Hematopoietic multipotent progenitor cell treated with erythropoietin and hydrocortisone succinate and interleukin-3 and kit ligand, for 8 days (in vitro differentiated cells): ENCODE measurements at places on chromosomes 6 and 20.

DNA sequence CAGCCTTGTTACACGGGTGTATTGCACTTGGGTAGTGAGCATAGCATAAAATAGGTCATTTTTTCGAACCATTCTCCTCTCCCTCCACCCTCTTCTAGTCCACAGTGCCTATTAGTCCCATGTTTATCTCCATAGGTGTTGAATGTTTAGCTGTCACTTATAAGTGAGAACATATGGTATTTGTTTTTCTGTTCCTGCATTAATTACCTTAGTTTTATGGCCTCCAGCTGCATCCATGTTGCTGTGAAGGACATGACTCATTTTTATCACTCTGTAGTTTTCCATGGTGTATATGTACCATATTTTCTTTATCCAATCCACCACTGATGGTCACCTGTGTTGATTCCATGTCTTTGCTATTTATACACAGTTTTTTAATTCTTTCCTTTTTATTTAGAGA is 889.5 kb downstream of the EYS start:
- DNase-seq: no peak

DNA sequence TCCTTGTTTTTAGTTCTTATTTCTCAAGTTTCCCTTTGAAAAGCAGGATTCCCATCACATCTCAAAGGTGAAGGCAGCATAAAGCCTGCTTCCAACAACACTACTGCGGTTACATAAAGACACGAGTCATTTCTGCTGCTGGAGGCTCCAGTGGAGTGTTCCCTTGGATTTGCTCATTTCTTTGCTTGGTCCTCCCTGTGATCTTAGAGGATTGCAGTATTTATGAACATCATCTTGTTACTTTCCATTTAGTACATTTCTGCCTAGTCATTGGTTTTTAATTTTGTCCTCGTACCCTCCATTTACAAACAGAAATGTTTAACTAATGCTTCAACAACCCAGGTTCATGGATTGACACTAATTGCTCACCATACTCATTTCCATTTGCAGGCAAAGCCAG is 298.8 kb downstream of the ZNF217 start:
- DNase-seq: no peak

DNA sequence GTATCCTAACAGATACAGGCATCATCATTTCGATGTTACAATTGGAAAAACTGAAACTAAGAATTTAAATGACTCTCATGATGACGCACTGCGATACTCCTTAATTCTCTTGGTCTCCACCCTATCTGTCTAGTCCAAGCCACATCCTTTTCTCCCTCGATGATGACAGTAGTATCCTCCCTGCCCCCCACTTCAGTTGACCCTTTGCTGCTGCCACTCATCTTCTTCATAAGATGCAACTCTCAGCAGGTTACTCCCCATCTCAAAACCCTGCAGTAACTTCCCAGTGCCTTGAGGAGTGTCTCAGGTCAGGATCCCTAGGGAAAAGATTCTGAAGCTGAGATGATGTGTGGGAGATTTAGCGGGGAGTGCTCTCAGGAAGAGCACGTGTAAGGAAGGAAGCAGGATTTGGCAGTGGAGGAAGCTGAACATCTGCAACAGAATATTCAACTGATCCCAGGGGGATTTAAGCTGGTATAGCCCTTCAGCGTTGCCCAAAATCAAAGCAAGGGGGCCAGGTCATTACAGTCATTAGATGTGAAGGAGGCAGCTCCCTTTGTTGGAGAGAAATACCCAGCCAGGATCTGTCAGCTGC is 16.1 kb downstream of the JPH2 start:
- no peak for DNase-seq

DNA sequence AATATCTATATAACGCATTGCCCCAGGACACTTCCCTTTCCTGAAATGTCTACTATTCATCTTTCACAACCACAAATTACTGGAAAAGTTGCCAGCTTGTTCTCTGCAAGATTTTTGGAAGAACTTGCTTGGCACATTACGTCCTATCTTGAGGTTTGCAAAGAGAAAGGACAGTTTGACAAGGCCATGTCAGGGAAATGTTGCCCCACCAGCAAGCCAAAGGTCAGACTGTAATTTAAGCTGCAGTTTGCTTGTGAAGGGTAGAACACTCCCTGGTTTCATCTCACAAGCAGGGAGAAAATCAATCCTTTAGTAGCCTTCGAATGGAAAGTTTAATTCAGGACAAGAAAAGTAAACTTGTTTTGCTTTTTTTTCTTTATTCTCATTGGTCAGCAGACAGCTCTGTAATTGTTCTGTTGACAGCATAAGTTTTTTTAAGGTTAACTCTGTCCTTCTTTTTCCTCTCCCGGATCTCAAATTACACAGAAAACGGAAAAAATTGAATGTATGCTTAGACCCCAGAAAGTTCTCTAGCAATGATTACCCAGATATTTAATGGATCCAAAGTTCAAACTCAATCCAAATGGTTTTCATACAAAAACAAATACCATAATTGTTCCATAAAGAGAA is 541.8 kb upstream of the NRSN1 start:
- DNase-seq: no peak

- DNase-seq: no peak
Observed at GRCh38 chr20:33062105-33062824, 8.6 kb downstream of the BPIFB3 start.

GRCh38 chr6:138162955-138163575 is 1.3 kb downstream of the ARFGEF3 start:
- no peak for DNase-seq

GRCh38 chr6:163285691-163286090 is 128.8 kb upstream of the QKI start:
- no peak for DNase-seq

DNA sequence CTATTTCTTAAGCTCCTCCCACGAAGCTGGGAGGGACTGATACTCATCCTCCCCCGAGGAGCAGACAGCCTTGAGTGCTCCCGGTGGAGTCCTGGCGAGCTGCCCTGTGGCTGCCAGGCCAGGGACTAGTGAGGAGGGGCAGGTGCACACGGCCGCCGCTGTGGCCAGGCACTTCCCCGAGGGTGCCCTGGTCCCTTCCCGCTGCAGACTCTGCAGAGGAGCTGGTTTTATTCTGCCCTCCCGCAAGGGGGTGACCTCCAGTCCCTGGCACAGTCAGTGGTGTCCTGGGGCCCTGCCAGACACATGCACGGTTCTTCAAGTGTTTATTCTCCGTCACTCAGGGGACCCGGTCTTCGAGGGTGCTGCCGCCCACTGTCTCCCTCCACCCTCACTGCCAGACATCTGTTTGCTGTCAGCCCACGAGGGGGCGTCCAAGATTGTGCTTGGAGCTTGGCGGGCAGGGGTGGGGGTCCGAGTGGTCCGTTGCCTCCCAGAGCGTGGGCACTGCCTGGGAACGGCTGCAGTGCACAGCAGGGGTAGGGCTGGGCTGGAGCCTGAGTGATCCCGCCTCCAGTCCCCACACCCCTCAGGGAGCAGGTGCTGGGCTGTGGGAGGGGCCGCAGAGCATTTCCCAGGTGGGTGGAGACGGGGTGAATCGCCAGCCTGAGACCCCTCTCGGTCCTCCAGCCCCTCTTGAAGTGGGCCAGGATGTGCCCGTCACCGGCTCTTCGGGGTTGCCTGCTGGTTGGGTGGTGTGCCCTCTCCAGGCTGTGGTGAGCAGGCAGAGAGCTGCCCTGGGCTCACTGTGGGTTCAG is 3.1 kb upstream of the CABLES2 start:
- DNase-seq: peak; percentile 83

DNA sequence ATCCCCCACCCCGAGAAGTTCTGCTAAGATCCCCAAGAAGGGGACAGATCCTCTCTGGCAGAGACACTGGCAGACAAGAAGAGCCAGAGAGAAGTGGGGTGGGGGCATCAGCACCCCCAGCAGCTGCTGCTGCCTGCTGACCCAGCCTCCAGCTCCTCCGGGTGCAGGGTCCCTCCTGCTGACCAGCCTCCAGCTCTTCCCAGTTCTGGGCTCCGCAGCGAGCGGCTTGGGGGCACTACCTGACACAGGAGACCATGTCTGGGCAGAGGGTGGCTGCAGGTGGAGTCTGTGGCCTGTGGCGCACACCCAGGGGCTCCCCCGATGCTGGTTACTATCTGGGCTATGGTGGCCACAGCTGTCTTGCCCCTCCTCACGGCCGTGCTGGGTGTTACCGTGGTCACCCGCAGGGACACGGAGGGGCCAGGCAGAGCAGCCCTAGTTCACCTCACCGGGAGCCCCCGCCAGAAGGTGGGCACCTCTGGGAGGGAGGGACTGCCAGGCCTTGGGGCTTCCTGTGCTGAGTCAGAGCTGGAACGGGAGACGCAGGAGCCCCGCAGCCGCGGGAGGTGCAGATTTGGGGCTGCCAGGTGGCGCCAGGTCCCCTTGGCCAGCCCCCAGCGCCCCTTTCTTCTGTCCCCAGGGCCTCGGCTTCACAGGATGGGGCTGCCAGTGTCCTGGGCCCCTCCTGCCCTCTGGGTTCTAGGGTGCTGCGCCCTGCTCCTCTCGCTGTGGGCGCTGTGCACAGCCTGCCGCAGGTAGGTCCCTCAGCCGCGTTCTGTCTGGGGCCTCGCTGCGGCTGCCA is 630 bp downstream of the LIME1 start:
- DNase-seq: no peak

- DNase-seq: no peak
Observed at GRCh38 chr6:141925001-141925400, 207.7 kb upstream of the GJE1 start.
